Prostate gland (tissue), 2 donors: ENCODE measurements at places on chromosomes 12 and 14.

GRCh38 chr12:116529686-116530085, 29.5 kb upstream of the MAP1LC3B2 start:
- peaks cover 9% of the 10 kb centered on the region for H3K4me1 ChIP-seq
- no peak for DNase-seq
- no peaks in the 10 kb centered on the region for H3K27me3 ChIP-seq
- H3K4me3 ChIP-seq, result no peak overlapping the region

- no peak for DNase-seq
- no peak overlapping the region for H3K4me3 ChIP-seq
- no peaks in the 10 kb centered on the region for H3K36me3 ChIP-seq
Observed at GRCh38 chr12:112439769-112440168, 21.0 kb downstream of the PTPN11 start.

- peaks cover 3% of the 10 kb centered on the region for H3K4me1 ChIP-seq
- H3K27ac ChIP-seq, result no peak overlapping the region
- no peak for DNase-seq
- H3K4me3 ChIP-seq, result no peak overlapping the region
Observed at GRCh38 chr12:12518464-12518845, 44.2 kb downstream of the DUSP16 start.

DNA sequence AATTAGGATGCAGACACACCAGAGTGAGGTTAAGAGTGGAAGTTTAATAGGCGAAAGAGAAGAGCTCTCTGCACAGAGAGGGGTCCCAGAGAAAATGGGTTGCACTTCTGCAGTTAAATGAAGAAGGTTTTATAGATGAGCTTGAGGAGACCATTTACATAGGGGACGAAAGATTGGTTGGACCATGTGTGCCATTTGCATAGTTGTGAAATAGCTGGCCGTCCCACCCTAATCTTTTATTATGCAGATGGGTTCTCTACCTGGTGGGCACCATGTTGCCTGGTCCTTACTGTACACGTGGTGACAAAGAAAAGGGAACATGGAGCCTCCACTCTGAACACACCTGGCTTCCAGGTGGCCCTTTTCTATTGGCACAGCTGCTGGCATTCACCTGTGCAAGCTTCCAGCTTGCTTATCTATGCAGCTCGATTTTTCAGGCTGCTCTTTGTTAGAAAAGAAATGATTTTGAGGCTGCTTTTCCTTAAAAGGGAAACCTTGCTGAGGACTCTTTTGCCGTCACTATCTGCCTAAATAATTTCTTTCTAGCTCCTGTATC, 67.1 kb upstream of the SRSF5 start:
- DNase-seq, result no peak
- H3K27ac ChIP-seq, result no peak overlapping the region
- H3K27me3 ChIP-seq, result no peaks in the 10 kb centered on the region
- no peak overlapping the region for H3K4me3 ChIP-seq

DNA sequence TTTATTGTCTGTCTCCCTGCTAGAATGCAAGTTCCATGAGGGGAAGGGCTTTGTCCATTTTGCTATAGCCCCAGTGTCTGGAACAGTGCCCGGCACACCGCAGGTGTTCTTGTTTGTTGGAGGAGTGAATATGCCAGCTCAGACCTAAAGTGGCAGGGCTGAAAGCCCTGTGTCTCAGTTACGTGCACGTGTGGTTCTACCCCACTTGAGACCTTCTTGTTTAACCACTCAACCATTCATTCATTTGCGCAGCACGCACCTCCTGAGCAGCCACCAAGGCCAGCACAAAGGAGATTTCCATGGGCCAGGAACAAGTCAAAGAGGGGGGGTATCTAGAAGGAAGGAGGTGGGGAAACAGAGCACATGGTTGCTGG, 338.0 kb upstream of the FKBP4 start:
- H3K36me3 ChIP-seq, result no peaks in the 10 kb centered on the region
- no peak for DNase-seq
- H3K4me1 ChIP-seq, result no peaks in the 10 kb centered on the region
- no peak overlapping the region for H3K4me3 ChIP-seq

- no peaks in the 10 kb centered on the region for H3K4me1 ChIP-seq
- DNase-seq, result no peak
- H3K27ac ChIP-seq, result no peak overlapping the region
- H3K36me3 ChIP-seq, result no peaks in the 10 kb centered on the region
Observed at GRCh38 chr12:41683023-41683422, 461.7 kb downstream of the GXYLT1 start.
